ENCODE measurements at places on chromosomes 7 and 10.
A peak's percentile ranks its signal among the peaks of the same experiment; 100 is the strongest.

- DNase-seq, result no peak
Observed at GRCh38 chr10:14995964-14996565, 36.9 kb downstream of the MEIG1 start.

- DNase-seq, result no peak
Observed at GRCh38 chr10:110494532-110494931, 3.2 kb upstream of the DUSP5 start.

DNA sequence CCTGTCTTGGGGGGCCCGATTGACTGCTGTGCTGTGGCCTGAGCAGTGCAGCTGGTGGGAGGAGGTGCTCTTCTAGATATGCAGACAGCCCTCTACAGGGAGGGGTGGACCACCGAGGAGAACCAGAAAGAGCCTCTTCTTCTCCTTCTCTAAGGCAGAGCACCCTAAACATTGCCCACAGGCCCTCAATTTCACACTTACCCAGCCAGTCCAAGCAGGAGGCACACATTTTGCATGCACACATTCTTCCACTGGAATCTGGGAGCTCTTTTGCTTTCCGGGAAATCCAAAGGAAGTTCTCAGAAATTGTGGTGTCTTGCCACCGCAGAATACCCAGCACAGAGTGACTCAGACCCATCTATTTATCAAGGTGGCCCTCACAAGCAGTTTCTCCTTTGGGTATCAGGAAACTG, 45.8 kb downstream of the EEPD1 start:
- DNase-seq, result no peak

- DNase-seq, result peak; percentile 46
Observed at GRCh38 chr10:101840102-101840684, 3.4 kb downstream of the KCNIP2 start.

DNA sequence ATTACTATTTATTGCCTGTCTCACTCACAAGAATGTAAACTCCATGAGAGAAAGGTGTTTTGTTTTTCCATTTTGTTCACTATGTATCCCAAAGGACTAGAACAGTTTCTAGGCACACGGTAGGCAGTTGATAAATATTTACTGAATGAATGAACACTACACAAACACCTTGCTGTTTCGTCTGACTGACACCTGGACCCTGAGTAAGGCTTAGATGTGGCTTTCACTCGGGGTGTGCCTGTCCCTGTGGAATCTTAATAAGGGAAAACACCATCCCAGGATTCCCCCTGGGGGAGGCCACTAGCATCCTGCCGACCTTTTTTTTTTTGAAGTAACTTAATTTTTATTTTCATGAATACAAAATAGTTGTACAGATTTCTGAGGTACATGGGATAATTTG, 66.6 kb upstream of the STEAP1B start:
- no peak for DNase-seq

DNA sequence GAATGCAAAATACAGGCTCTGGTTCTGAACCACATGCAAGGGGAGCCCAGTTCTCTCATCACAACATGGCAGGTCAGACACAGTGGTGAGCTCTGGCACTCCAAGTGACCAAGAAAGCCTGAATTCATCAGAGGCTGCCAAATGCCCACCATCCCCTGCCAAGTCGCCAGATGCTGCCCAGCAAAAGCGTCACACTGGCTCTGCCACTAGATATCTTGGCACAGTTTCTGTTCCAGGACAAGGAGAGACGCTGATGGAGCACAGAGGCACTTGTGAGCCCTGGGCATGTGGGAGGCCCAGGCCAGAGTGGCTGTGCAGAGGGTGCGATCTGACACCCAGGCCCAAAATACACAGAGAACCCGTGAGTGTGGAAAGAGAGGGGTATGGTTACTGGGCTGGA, 57.8 kb downstream of the GAD2 start:
- no peak for DNase-seq

GRCh38 chr10:93899109-93899508, 5.3 kb downstream of the SLC35G1 start:
- DNase-seq, result no peak

DNA sequence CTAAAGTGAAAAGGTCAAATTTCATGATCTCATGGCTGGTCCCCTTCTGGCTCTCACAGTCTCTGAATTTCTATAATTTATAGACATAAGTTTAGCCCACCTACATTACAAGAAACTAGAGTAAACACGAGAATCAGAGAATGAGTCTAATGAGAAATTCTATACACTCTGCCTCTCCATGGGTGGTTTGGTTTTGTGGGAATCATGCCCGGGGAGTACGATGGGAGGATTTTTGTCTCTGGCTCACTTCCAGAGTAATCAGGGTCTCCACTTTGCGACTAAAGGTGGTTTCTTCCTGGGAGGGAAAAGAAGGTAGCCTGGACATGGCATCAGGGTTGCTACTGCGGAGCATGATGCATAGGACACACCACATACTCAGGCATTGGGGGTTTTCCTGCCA, 69.7 kb downstream of the MRC1 start:
- DNase-seq, result no peak

- no peak for DNase-seq
Observed at GRCh38 chr7:84949067-84949466, 237.8 kb downstream of the SEMA3D start.

GRCh38 chr7:138506764-138507163, 46.7 kb downstream of the TRIM24 start:
- DNase-seq, result no peak

- no peak for DNase-seq
Observed at GRCh38 chr7:135620980-135621850, 41.1 kb upstream of the STMP1 start.

DNA sequence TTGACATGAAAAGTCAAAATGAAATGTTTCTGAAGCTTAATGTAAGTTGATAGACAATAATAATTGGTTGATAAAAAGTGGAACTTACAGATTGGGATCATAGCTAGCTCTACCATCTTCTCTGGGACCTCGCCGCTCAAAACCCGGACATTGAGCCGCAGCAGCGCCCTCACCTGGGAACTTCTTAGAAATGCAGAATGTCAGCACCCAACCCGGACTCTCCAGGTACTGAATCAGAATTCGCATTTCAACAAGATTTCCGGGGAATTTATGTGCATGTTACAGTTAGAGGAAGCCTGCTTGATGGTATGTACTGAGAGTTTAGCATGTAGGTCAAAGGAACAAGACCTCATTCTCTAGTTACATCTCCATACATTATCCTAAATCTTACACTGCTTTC, 36.7 kb upstream of the ABLIM1 start:
- peak; percentile 13 for DNase-seq

- no peak for DNase-seq
Observed at GRCh38 chr10:63553473-63553872, 32.3 kb downstream of the REEP3 start.

GRCh38 chr10:22708772-22709171, 5.6 kb downstream of the PIP4K2A start:
- DNase-seq, result no peak

- no peak for DNase-seq
Observed at GRCh38 chr10:361203-362081, 226.2 kb downstream of the ZMYND11 start.

GRCh38 chr7:24227603-24228359, 56.2 kb upstream of the NPY start:
- no peak for DNase-seq

GRCh38 chr7:30062587-30062986, 34.4 kb downstream of the PLEKHA8 start:
- DNase-seq, result no peak

- DNase-seq, result no peak
Observed at GRCh38 chr7:96747418-96747940, 37.8 kb upstream of the SEM1 start.

DNA sequence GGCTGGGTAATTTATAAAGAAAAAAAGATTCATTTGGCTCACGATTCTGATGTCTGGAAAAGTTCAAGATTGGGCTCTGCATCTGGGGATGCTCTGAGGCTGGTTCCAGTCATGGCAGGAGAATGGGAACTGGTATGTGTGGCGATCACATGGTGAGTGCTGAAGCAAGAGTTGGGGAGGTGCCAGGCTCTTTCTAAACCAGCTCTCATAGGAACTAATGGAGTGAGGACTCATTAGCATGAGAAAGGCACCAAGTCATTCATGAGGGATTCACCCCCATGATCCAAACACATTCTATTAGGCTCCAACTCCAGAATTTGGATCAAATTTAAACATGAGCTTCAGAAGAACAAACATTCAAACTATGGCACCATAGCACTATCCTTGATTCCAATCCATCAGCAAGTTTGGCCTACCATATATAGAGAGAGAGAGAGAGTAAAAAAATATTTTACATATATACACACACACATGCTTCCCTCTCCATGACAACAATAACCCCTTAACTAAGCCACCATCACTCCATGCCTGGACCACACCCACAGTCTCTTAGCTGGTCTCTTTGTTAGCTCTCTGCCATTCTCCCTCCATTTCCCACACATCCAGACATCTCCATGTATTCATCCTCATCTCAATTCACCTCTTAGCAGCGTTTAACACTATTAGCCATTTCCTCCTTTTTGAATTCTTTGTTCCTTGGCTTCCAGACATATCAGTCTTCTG, 57.9 kb downstream of the NPY start:
- no peak for DNase-seq

- peak; percentile 75 for DNase-seq
Observed at GRCh38 chr10:101018600-101019439, 12.1 kb downstream of the PDZD7 start.

- no peak for DNase-seq
Observed at GRCh38 chr10:94324609-94325233, 38.0 kb downstream of the NOC3L start.

- no peak for DNase-seq
Observed at GRCh38 chr7:138352570-138353461, 107.2 kb upstream of the TRIM24 start.

DNA sequence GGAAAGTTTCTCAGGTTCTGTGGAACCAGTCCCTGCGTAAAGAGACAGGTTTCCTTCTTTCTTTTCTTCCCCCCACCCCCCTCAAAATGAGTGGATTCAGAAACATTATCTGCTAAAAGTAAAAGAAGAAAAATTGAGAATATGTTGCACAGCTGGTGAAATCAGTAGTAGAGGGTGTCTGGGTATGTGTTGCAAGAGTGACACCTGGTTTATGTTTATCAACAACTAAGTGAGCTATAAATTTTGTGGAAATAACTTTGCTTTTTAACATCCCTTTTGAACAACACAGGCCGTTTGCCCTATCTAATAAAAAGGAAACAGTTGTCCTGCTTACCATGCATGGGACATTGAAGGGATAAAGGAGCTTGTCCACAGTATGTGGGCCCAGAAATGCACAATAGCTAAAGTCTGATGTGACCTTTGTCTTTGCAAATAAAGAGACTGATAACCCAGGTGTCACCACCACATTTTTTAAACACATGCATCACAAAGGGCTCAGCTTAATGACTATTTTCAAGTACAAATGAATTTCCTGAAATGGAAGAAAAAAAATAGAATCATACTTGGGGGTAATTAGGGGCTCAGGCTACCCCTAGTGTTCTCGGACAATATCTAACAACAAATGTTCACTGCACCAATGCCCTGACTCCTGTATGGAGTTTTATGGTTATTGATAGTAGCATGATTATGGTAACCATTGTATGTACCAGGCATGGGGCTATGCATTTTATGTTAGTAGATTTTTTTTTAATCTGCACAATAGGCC, 221.7 kb upstream of the TCF7L2 start:
- DNase-seq, result no peak

DNA sequence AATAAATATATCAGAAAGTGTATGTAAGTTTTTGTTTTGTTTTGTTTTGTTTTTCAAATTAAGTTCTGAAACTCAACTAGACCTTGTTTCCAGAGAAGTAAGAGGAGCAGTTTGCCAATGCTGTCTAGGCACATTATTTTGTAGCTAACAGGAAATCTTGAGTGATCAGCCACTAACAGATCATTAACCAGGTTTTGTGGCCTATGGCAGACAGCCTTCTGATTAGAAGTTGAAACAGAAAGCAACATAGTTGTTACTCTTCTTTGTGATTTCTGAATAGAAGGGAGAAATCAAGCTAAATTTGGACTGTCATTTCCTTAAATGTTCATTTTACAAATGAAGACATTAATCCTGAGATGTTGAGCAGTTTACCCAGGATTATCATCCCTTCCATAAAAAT, 142.6 kb downstream of the PLXDC2 start:
- DNase-seq, result no peak

DNA sequence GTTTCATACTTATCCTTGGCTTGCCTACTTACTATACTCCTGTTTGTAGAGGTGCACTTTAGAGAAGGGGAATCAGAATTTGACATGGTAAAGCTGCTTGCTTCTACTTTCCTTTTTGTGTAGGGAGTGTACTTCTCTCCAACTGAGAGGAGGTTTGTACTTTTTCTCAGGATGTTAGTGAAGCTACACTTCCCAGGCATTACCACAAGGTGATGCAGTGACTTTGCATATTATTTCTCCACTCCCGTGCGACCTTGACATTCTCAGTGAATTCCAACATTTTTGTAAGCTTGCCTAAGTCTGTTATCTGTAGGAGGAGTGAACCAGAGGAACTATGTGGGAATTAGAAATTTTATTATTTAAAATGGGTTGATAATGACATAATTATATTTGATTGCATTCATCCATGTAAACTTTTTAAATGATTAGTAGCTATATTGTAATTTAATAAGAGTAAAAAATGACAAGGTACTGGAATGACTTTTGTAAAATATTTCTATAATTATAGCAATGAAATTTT, 5.2 kb downstream of the TAX1BP1 start:
- no peak for DNase-seq

DNA sequence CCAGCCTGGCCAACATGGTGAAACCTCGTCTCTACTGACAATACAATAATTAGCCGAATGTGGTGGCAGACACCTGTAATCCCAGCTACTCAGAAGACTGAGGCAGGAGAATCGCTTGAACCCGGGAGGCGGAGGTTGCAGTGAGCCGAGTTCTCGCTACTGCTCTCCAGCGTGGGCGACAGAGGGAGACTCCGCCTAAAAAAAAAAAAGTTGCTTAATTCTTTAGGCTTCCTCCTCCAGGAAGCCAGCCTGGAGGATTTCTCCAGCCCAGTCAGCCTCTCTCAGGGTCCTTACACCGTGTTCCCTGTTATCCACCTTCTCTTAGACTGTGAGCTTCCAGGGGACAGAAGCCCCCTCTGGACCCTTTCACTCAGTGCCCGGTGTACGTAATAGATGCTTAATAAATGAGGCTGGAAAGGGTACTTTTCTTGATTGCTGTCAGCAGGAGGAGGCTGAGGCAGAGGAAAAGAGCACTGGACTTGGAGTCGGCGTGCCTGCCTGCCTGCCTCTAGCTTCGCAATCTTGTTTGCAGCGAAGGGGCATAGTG, 16.4 kb upstream of the NODAL start:
- no peak for DNase-seq

DNA sequence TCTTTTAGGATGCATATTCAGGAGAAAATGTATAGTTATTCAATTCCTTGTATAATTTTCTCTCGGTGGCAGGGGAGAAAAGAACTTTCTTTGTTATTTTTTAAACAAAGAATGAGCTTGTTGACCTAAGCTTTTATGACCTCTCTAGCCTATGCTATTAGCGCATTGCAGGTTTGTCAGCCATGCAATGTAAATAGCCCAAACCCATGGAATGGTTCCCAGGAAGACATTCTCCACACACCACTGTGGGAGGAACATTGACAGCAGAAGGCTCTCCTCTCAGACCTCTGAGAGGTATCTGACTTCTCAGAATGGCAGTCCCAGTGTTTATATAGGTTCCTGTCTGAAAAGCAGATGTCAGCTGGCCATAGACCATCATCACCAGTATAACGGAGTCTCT, 19.6 kb upstream of the AGBL3 start:
- no peak for DNase-seq
